Activated CD4-positive, alpha-beta memory T cell treated with anti-CD3 and anti-CD28 coated beads for 36 hours (primary cell): ENCODE measurements at places on chromosomes 5 and 9. TPM values are rescaled to one million over a fixed set of nuclear protein-coding genes. Genes with fewer than 3 reads are reported as not detected.

SLC22A4 gene
- 1.3 TPM for total RNA-seq

ODF2 gene
- total RNA-seq, result 72.8 TPM

DNA sequence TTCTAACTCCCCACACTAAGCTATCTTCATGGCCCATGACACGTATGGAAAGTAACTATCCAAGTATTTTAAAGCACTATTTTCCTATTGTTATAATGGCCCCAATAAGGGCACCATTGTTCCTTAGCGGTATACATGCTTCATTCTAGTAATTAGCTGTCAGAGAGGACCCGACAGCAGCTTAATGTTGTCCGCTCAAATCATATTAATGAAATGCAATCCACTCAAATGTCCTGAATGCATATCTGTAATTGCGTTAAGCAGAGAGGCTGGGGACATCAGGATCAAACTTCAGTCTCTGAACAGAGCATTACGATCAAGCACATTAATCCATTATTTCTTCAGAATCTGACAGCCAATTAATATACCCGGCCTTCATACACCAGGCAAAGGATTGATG lies 139.7 kb downstream of the CRB2 start:
- no peak for DNase-seq
- no peaks in the 10 kb centered on the region for H3K27me3 ChIP-seq
- H3K36me3 ChIP-seq, result no peaks in the 10 kb centered on the region
- no peak overlapping the region for H3K27ac ChIP-seq
- no peak overlapping the region for H3K4me3 ChIP-seq
- H3K4me1 ChIP-seq, result no peaks in the 10 kb centered on the region

- DNase-seq, result peak; percentile 10
- H3K4me1 ChIP-seq, result peaks cover 8% of the 10 kb centered on the region
- no peaks in the 10 kb centered on the region for H3K36me3 ChIP-seq
Observed at GRCh38 chr5:120464627-120465435, 731 bp downstream of the PRR16 start.

OLFML2A gene
- not detected for total RNA-seq

DNA sequence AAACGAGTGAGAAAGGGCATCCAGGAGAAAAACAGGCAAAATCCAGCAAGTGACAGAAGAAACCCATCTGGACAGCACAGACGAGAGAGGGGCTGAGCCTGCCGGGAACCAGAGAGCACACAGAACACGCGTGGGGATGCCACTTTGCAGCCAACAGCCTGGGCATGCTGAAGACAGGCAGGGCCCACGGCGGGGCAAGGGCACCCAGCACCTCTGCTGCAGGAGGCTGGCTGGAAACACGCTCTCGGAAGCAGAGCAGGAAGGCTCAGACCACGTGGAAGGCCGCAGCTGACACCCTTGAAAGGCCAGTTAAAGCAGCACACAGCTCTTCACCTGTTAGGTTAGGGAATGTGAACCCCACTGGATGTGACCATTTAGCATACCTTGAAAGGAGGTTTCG lies 76.1 kb downstream of the SECISBP2 start:
- H3K27ac ChIP-seq, result no peak overlapping the region
- no peaks in the 10 kb centered on the region for H3K27me3 ChIP-seq
- no peaks in the 10 kb centered on the region for H3K4me1 ChIP-seq
- H3K36me3 ChIP-seq, result peaks cover 79% of the 10 kb centered on the region

DNA sequence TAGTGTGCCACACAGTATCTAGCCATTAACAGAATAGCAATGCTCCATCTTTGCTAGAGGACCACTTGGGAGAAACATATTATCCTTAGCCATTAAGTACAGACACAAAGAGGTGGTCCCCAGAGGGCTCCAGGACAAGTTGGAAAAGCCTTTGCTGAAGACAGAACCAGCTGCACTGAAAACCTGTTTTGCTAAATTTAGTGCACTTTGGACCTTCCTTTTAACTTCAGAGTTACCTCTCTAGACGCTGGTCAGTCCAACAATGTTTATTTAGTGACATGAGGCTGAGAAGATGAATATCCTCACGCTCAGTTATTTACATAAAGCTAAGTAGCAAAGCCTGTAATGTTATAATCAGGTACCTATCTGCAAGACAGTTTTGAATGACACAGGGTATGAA lies 265.0 kb upstream of the ZNF608 start:
- no peaks in the 10 kb centered on the region for H3K27me3 ChIP-seq
- H3K4me1 ChIP-seq, result no peaks in the 10 kb centered on the region
- H3K36me3 ChIP-seq, result no peaks in the 10 kb centered on the region
- H3K27ac ChIP-seq, result no peak overlapping the region
- no peak overlapping the region for H3K4me3 ChIP-seq
- no peak for DNase-seq

- peak; percentile 59 for DNase-seq
- H3K4me1 ChIP-seq, result peaks cover 16% of the 10 kb centered on the region
- peaks cover 17% of the 10 kb centered on the region for H3K27me3 ChIP-seq
- H3K27ac ChIP-seq, result no peak overlapping the region
- H3K4me3 ChIP-seq, result no peak overlapping the region
- H3K36me3 ChIP-seq, result no peaks in the 10 kb centered on the region
Observed at GRCh38 chr5:107570805-107571531, 99.8 kb downstream of the EFNA5 start.

- no peaks in the 10 kb centered on the region for H3K4me1 ChIP-seq
- peaks cover 3% of the 10 kb centered on the region for H3K27me3 ChIP-seq
- DNase-seq, result no peak
- no peak overlapping the region for H3K4me3 ChIP-seq
- no peak overlapping the region for H3K27ac ChIP-seq
Observed at GRCh38 chr5:170095646-170096045, 10.1 kb upstream of the FOXI1 start.
